Glomerular endothelial cell (primary cell): ENCODE measurements at places on chromosomes 2 and 18.

DNA sequence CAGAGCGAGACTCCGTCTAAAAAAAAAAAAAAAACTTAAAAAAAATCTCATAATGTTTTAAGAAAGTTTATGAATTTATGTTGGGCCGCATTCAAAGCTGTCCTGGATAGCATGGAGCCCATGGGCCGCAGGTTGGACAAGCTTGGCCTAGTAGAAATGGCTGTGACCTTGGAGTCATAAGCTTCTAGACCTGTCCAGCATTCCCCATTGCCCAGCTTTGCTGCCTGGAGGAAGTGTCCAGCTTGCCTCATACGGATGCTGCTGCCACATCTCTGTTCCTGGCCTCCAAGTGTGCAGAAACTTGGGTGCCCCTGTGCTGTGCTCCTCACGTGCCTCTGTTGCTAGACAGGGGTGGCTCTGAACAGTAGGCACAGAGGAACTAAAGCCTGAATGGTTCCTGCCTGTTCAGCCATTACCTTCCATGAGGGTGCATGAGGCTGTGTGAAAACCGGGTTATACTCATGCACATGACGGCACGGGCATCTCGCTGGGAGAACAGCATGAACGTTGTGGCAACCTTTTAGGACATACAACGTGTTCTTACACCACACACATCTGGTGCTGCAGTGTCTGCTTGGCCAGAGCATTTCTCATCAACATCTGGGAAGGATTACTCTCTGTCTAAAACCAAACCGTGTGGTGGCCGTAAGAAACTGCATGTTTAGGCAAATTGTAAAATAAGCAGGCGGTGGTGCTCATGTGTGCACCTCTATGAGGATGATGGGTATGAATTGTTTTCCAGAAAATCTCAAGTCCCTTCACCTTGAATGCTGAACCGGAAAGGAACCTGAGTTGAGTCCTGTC, 38.2 kb downstream of the FHOD3 start:
- no peak for DNase-seq

- DNase-seq = no peak
Measured at GRCh38 chr2:177053716-177054115, 158.9 kb upstream of the HNRNPA3 start.

- no peak for DNase-seq
Measured at GRCh38 chr2:163717515-163717914, 18.3 kb downstream of the FIGN start.

- no peak for DNase-seq
Measured at GRCh38 chr18:3540805-3541548, 91.0 kb downstream of the TGIF1 start.

DNA sequence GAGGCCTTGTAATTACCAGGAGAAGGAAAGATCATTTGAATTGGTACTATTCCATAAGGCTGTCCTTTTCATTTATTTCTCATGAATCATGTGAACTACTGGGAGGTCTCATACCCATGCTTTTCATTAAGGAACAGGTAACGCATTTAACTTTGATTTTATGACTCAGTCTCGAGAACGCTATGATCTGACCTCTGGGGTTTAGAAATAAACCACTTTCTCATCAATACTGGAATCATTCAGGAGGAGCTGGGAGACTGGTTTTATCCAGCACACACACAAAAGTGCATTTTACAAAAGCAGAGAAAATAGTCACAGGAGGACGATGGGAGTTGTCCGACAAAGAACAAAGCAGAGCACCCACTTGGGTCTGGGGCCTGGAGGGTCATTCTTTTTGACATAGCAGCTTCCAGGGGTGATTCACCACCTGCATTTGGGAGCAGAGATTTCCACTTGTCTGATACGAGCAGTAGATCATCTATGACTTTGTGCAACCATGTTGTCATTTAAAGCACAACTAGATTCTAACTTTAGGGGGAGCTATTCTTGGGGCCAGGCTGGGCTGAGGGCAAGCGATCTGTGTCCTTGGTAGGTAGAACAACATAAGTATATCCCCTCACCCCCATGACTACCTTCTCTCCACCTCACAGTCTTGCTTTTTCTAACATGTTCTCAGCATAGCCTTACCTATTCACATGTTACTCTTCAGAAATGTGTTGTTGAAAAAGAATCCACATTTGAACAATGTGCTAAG, 95.9 kb upstream of the SCG2 start:
- no peak for DNase-seq

- DNase-seq = no peak
Measured at GRCh38 chr18:6363216-6363615, 51.5 kb downstream of the L3MBTL4 start.

GRCh38 chr2:60972889-60973656, 44.4 kb upstream of the PEX13 start:
- no peak for DNase-seq

DNA sequence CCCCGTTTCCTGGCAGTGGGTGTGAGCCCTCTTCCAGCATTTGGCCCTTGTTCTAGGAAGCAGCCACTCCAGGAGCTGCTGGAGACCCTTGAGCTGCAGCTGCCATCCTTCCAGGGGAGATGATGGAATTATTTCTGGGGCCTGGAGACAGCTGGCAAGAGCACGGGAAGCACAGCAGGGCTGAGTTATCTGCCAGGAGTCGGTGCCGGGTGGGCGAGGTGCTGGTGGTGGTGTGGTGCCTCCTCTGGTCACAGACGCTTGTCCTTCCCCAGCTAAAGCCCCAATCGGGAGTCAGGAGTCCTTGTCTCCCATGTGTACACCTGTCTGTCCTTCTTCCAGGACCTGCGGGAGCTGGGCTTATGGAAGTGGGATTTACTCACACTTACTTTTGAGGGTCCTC, 36.0 kb downstream of the DPYSL5 start:
- DNase-seq = no peak

GRCh38 chr2:155382776-155383175, 684.3 kb downstream of the KCNJ3 start:
- DNase-seq = no peak

- DNase-seq = no peak
Measured at GRCh38 chr2:165002638-165003037, 47.3 kb upstream of the SLC38A11 start.

- no peak for DNase-seq
Measured at GRCh38 chr18:69085951-69086350, 288.1 kb downstream of the CCDC102B start.

GRCh38 chr2:157486596-157487270, 42.8 kb upstream of the CYTIP start:
- DNase-seq = no peak

GRCh38 chr2:71456617-71457016, 3.3 kb downstream of the DYSF start:
- no peak for DNase-seq

DNA sequence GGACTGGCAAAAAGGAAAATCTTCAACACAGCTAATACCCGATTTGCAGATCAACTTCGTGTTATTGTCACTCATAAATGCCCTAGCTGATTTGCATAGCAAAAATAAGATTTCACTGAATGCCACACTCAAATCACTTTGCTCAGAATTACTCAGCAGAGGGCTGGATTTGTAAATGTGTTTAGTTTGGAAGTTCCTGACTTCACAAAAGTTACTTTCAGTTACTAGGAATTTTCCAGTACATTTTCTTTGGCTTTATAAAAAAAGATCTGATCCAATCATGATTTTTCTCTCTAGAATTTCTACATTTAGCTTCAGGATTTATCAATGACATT, 433.3 kb upstream of the ID2 start:
- no peak for DNase-seq

DNA sequence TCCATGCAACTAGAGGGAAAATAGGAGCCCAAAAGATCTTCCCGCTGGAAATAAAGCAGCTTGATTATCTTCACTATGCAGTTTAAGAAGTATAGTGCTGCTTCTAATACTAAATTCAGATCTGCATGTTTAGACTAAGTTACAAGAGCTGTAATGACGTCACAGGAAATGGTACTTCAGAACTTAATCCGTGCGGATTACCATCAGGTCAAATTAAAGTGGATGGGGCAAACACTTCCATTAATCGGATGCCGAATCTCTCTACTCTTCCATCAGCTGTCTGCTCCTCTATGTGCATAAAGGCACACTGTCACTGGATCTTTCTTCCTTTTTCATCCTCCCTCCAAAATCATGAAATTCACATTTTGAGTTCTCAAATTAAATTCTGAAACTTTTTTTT, 52.6 kb downstream of the TRAPPC12 start:
- DNase-seq = no peak

DNA sequence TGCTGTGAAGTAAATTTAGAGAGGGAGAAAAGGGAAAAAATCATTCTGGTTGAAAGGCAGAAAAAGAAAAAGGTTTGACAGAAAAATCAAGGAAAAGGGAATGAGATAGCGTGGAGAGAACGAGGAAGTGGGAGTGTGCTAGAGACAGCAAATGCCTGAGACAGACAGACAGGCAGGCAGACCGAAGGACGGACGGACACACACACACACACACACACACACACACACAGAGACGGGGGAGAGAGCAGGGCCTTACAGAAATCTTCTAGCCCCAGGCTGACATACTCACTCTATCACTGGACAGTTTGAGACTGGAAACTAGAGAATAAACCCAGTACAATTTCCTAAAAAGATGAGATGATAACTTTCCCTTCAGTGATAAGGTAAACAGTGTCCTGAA, 238.4 kb downstream of the ZNF521 start:
- DNase-seq = no peak

DNA sequence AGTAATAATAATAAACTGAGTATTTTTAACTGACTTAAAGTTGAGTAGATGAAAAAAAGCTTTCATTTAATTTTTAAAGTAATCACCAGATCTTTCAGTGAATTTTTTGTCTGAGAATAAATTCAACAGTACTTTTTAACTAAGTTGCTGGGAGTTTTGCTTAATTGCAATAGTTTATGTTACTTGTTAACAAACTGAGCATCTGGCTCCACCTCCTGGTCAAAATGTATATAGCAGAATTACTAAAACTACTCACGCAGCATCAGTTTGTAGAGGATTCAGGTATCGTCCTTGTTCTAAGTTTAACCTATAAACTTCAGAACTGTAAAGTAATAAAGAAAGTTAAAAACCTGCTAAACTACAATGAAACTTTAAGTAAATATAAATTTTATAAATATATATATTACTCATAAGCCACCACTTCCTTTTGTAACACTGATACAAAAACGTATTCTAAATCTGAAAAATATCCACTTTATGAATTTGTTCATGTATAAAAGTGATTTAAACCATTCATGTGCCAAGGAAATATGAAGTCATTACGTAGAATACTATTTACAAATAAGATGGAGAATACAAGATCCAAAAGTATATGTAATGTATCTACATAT, 21.3 kb downstream of the NOL10 start:
- DNase-seq = peak; percentile 58

- DNase-seq = no peak
Measured at GRCh38 chr18:74626049-74626874, 28.6 kb downstream of the ZNF407 start.

- no peak for DNase-seq
Measured at GRCh38 chr2:209613649-209614305, 157.9 kb upstream of the UNC80 start.
